Cortex of kidney (tissue), 1 donor: ENCODE measurements at places on chromosomes 7 and 10.

DNA sequence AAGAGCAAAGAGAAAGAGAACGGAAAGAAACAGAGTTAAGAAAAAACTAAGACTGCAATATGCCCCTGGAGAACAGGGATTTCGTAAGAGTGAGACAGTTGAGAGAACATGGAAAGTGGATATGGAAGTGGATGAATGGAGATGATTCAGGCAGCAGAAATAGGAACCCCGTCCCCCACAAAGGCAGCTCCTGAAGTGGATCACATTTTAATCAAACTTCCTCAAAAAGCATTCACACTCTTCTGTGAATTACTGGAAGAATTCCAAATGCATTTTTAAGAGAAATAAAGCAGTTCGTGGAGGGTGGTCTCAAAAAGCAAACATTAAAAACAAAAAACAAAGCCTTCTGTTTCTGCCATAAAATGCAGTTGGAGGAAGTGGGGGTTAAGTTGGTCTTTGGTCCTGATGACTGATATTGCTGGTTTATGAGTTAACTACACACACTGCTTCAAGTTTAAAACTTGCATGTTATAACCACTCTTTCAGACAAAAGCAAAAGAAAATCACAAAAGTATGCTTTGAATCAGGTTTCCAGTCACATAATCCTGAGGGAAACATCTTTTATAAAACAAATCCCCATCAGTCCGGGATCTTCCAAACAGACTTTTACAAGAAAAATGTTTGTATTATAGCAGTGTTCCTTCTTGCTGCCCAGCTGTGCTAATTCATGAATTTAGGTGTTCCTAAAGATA, 214.3 kb downstream of the FANK1 start:
- no peak for DNase-seq

- DNase-seq: no peak
These were observed 2.4 kb downstream of the ZNF467 start for GRCh38 chr7:149770728-149771636.

- DNase-seq: no peak
These were observed 9.2 kb downstream of the CPSF4 start for GRCh38 chr7:99447943-99448342.

DNA sequence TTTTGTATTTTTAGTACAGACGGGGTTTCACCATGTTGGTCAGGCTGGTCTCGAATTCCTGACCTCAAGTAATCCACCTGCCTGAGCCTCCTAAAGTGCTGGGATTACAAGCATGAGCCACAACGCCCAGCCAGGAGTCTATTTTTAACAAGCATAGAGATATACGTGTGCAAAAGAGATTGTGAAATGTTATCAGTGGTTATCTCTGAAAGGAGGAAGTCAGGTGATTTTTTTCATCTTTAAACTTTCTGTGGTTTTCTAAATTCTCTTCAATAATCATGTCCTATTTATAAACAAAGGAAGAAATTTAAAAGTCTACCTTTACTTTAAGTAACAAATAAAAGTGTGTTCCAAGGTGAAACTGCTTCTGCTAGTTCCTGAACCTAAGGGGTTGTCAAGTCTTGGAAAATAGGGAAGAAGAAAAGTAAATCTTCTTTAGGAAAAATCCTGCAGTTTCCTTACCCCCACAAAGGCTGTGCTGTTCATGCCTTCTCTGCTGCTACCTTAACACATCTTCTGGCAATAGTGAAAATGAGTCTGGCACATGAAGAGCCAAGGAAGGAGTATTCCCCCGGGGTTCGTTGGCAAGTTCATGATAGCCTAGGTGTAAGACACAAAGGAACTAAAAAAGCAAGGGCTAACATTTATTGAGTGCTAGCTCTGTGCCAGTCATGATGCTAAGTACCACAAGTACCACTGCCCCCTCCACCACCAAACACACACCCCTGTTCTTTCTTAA, 51.1 kb downstream of the CYP26A1 start:
- no peak for DNase-seq

DNA sequence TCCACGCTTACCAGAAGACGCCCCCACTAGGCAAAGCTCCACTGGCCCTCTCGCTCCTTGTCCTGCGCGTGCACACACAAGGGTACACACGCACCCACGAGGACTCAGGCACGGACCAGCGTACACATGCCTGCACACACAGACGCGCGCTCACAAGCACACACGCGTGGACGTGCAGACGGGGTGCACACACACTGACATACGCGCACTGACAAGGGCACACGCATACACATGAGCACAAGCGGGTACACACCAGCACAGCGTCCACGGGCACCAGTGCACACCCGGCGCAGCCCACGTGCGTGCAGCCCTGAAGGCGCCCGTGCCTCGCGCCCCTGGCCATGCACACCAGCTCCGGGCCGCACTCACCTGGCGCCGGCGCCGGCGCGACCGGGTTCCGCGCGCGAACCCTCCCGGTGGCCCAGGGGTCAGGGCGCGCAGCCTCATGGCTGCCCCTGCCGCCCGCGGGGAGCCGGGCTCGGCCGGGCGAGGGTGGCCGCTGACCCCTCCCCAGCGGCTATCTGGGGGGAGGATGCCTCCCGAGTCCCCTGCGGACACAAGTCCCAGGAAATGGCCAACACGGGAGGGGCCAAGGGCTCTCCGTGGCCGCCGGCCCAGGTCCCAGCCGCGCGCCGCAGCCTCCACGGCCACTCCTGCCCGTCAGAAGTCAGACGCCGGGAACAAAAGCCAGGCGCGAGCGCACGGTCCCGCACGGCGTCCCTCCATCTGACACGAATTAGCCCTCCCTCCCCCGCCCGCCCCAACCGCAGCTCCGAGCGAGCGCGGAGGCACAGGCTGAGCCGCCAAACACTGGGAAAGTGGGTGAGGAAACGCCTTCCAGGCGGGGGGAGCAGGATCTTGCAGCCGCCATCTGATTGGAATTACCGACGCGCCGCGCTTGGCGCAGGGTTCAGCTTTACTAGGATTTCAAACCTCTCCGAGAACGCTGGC, 45.0 kb downstream of the TNS3 start:
- no peak for DNase-seq

GRCh38 chr10:30600005-30600404, 29.5 kb downstream of the LYZL2 start:
- no peak for DNase-seq

DNA sequence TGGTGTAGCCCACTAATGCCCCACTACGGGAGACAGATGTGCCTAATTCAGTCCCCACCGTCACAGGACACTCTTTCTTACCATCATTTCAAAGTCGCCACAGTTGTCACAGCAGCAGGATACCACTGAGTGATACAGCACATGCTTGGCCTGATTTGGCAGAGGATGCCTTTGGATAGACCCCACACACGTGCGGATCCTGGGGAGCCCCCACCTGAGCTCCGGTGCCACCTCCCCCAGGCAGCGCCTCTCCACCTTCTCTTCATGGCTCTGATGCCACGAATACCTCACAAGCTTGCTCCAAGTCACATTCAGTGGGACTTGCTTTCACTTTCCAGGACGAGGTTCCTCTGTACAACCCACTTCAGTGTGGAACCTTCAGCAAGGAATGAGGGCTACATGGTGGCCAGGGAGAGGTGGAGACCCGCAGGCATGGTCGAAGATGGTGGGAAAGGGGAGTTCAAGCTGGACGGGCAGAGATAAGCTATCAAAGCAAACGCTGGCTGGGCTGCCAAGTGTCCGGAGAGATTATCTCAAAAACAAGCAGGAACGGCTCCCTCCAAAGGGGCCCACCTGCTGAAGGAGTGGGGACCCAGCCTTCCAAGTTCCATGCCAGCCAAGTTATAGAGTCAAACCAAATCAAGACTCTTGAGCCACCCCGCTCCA, 107.4 kb downstream of the ZRANB1 start:
- no peak for DNase-seq

DNA sequence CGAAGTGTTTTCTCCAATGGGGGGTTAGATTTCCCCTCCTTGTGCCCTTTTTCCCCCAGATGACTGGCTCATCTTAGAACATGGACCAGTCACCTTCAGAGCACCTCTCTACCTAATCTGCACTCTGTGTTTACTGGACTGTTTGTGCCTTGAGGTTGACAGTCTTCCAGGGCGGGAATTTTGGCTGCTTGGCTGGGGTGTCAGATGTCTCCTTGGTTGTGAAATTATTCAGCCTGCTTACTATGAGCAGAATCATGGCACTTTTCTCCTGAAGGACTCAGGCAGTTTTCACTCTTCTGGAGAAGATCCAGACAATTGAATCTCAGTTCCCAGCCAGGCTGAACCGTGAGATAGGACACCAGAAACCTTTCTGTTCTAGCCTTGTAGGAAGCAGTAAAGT, 60.3 kb upstream of the NFKB2 start:
- DNase-seq: no peak

- no peak for DNase-seq
These were observed 9.3 kb upstream of the MYL7 start for GRCh38 chr7:44150466-44150832.

DNA sequence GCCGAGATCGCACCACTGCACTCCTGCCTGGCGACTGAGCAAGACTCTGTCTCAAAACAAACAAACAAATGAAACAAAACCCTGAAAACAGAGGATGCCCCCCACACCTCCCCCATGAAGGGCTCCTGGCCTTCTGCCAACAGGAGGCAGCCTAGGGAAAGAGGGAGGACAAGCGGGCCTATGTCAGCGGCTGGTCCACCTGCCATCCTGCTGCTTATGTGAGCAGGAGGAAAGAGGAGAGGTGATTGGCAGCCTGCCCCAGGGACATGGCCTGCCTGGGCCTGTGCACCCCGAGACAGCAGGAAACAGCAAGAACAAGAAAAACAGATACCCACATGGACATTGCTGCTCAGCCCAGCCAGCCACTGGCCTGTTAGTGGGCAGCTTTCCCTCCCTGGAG, 9.1 kb upstream of the ZNF316 start:
- DNase-seq: no peak

GRCh38 chr7:12303062-12303461, 92.0 kb downstream of the TMEM106B start:
- DNase-seq: no peak

GRCh38 chr10:6195376-6195775, 7.4 kb upstream of the PFKFB3 start:
- DNase-seq: no peak

DNA sequence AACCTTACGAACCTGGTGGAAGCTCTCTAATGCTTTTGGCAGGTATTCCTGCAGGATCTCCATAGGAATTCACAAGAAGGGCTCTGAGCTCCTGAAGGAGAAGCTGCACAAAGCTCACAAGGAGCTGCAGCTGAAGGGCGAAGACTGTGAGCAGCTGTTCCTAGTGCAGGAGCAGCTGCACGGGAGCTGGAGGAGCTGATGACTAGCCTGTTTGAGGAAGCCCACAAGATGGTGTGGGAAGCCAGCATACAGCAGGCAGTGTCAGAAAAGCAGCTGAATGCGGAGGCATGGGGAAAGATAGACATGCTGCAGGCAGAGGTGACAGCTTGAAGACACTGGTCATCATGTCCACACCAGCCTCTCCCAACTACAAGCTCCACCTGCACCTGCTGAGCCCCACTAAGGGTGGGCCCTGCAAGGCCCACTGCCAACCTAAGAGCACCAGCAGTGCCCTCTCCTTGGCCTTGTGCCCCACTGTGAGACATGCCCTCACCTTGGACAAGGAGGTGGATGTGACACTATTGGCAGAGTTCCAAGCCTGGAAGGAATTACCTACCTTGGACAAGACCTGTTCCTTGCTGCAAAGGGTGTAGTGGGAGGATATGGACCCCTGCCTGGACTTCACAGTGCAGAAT, 250.6 kb downstream of the BBS9 start:
- DNase-seq: no peak

GRCh38 chr7:2825559-2826227, 18.4 kb downstream of the GNA12 start:
- DNase-seq: no peak

DNA sequence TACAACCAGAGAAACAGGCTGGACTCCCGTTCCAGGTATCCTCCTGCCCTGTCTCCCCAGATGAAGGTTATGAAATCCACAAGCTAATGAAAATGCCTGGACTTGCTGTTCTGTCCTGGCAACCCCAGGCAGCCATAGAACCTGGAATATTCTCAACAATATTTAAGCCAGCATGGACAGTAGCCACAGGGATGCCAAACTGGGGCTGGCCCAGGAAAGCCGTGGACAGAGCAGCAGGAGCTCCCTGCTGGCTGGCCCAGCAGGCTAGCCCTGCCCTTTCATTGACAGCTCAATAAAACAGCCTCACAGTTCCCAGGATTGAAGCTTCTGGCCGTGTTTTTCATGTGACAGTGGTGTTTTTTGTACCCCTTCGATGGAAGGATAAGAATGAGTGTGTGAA, 230.6 kb downstream of the BMPER start:
- DNase-seq: no peak

- no peak for DNase-seq
These were observed 151.9 kb downstream of the ZMYND11 start for GRCh38 chr10:287026-287709.

DNA sequence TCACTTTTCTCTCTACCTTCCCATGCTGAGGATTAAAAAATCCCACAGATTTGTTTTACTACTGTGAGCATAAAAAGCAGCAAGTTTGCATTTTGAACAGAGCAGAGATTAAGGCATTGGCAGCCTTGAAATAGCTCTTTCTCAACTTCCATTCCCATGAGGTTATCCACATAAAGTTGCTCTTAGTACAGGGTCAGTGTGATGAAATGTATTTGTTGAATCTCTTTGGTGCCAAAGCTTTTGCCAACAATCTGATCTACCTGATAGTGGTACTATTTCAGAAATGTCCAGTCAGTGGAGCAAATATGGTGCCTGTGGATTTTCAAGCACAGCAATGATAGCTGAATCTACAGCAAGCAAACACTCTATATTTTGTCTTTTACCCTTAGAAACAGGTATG, 254.8 kb downstream of the INHBA start:
- DNase-seq: no peak

- DNase-seq: no peak
These were observed 88.8 kb downstream of the PTN start for GRCh38 chr7:137254766-137255165.

DNA sequence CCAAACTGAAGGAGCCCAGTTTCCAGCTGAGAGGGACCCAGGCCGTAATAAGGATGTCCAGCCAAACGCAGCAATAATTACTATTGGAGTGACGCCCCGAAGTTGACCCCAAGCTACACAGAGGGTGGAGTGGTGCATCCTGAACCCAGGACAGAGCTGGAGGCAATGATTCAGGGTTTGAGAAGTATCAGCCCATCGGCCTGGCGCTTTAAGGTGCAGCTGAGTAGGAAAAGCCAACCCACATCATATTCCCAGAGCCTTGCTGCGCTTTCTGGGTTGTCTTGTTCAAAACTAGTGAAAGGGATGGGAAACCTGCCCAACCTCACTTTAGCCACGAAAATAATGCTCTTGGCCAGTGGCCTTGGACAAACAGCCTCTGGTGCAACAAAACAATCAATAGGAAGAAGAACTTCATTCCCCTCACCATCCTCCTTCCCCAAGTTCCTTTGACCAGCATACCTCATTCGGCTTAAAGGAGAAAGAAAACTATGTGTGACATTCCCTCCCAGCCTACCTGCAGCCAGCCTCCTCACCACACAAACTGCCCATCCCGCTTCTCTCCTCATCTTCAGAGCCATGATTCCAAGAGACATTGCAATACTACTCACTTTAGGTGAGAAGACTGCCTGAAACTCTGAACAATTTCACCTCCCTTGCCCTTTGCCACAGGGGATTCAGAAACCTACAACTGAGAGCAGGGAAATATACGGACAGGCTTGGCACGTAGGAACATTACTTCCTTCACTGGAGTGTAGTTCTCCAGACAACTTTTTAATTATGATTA, 217.2 kb upstream of the MKLN1 start:
- no peak for DNase-seq
